ENCODE measurements at places on chromosomes 11 and 22.
A peak's percentile ranks its signal among the peaks of the same experiment; 100 is the strongest.

DNA sequence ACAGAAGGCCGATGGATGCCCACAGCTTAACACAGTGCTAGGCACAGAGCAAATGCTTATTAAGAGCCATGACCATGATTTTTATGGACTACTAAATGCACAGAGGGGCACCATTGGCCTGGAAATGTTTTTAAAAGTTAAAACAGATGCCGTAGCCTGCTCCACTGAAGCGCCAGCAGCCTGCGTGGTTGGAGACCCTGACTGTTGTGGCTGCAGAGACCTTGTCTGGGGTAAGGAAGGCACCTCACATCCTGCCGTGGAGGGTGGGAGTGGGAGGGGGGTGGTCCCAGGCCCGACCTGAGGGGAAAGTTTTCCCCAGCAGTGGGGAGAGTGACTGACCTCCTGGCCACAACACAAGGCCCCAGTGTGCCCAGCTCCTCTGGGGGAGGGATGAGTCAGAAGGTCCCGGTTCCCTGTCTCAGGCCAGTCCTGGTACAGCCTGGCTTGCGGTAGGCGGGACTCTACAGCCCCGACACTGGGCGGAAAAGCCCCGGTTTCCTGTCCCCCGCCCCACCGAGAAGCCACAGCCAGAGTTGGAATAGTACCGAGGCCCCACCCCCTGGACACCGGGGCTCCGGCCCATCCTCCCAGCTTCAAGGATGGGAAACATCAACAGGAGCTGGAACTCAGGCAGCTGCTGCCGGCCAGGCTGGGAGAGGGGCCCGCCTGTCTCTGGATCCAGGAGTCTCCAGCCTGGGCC lies 7.0 kb downstream of the CHST1 start:
- no peak for DNase-seq

DNA sequence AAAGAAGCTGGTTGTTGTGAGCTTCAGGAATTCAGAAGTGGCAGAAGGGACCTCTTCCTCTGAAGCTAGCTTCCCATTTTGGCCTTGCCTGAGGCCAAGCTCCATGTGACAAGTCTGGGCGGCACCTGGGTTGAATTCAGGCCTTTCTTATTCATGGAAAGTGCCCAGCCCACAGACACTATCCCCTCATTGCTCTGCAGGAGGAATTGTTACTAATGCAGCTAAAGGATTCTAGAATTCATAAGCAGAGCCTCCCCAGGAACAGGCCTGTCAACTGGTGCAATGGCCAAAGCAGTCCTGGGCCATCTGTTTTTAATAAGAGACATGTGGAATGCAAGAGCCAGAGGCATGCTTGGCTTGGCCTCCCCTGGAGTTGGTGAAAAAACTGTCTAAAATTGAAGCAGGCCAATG lies 71.4 kb downstream of the SLC1A2 start:
- no peak for DNase-seq

DNA sequence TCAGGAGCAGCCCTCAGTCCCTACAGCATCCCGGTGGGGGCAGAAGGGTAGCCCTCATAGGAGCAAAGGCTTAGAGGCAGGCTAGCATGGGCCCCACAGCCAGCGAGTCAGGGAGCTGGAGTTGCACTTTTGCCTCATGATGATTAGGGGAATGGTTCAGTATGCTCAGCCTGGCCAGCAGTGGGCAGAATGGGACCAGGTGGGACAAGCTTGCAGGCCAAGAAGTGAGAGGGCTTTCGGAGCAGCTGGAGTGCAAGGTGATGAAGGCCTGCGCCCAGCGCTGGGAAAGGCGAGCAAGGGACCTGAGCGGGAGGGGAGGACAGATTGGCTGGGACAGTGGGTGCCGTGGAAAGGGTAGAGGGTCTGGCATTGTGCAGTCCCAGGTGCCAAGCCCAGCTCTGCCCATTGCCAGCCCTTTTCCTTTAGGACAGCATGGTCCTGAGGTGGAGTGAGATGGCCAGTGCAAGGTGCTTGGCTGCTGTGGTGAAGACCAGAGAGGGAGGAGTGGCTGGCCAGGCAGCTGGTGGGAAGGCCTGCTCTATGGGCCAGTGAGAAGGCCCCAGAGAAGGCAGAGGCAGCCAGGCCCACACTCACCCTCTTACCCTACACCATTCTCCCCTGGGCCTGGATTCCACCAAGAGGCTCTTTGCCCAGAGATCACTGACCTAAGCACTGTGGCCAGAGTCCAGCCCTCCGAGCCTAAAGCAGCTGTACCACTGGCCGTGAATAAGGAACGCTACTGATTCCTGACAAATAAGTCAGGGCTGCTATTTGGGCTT lies 47.9 kb upstream of the SUSD2 start:
- peak; percentile 47 for DNase-seq

DNA sequence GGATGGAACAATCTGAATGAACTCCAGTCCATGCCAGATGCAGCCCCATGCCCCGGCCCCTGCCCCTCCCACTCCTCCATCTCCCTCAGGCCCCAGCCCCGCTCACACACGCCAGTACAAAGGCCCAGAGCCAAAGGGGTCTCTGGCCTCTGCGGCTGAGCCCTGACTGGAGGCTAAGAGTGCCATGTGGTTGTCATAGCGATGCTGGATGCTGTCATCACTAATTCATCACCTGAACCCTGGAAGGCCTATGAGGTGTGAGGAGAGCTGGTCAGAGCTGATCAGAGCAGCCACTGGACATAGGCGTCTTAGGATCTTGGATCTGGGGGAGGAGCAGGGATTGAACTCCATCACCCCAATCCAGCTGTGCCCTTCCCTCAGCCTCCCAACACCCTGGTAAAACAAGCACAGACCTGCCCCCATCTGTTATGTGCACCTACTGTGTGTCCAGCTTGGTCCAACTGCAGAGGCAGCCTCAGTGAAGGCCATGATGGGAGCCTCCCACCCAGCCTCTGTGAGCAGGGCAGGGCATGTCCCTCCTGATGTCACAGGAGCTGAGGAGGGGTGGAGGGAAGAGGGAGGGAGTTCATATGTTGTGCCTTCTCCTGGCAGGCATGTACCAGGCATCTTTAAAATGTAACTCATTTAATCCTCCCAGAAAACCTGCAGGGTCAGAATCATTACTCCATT lies 16.7 kb downstream of the PDE2A start:
- no peak for DNase-seq

DNA sequence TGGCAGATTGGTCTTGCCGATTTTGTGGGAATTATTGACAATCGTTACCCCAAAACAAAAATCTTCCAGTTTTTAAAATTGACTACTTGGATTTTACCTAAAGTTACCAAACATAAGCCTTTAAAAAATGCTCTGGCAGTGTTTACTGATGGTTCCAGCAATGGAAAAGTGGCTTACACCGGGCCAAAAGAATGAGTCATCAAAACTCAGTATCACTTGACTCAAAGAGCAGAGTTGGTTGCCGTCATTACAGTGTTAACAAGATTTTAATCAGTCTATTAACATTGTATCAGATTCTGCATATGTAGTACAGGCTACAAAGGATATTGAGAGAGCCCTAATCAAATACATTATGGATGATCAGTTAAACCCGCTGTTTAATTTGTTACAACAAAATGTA lies 37.2 kb downstream of the IGLL1 start:
- DNase-seq: no peak

GRCh38 chr11:73272680-73273038 lies 521 bp downstream of the P2RY6 start:
- no peak for DNase-seq

- DNase-seq: no peak
Measured at GRCh38 chr22:44407987-44408828, 89.8 kb downstream of the RTL6 start.

GRCh38 chr22:23126165-23127054 lies 15.4 kb downstream of the RSPH14 start:
- DNase-seq: no peak

DNA sequence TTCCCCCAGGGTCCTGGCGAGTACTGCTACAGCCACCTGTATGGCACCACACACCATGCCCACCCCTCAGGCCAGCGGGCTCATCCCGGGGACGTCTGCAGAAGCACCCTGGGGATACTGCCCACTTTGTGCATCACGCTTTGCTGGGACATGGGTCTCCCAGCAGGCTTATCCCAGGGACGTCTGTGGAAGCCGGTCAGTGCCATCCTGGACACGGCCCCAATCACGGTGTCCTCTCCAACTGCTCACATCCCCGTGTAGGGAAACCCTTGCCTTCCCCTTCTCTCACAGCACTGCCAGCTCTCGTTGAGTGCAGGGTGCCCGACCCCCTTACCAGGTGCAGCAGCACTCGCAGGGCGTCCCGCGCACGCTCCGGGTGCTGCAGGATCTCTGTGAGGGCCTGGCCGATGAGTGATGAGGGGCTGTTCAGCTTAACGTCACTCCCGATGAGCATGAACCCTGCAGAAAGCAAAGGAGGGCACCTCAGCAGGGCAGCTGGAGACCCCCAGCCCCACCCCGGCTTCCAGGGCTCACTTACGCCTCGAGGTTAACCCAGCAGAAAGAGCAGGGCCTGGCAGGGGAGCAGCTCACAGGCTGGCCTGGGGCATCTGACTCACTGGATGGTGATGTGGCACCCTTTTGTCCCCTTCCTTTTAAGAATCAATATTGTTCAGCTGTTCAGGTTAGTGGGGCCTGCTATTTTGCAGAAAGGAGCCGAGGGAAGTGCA lies 76.9 kb upstream of the PITPNB start:
- DNase-seq: no peak

GRCh38 chr22:39349506-39349966 lies 255 bp upstream of the SYNGR1 start:
- peak; percentile 24 for DNase-seq

- no peak for DNase-seq
Measured at GRCh38 chr22:28992565-28993356, 68.9 kb downstream of the C22orf31 start.

GRCh38 chr11:105863523-105863922 lies 158.5 kb downstream of the MSANTD4 start:
- DNase-seq: no peak

GRCh38 chr11:28528217-28528616 lies 420.0 kb downstream of the METTL15 start:
- no peak for DNase-seq

GRCh38 chr11:35344681-35345574 lies 74.4 kb downstream of the SLC1A2 start:
- peak; percentile 17 for DNase-seq

GRCh38 chr11:121429556-121429955 lies 22.6 kb upstream of the SORL1 start:
- DNase-seq: no peak

DNA sequence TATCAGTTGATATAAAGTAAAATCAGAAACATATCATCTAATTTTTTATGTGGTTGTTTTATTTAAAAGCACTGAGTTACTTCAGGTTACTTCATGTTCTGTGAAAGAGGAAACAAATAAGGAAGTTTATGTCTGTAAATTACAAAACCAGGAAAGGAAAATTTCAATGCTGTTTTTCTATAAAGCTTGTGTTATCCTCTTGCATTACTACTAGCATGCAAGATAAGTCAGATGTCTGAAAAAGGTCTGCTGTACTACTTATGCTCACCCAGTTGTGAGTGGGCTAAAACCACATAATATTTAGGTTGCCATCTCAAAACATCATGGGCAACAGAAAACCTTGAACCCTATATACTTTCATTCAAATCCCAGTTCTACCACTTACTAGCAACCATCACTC lies 121.5 kb downstream of the ATG16L2 start:
- DNase-seq: no peak

DNA sequence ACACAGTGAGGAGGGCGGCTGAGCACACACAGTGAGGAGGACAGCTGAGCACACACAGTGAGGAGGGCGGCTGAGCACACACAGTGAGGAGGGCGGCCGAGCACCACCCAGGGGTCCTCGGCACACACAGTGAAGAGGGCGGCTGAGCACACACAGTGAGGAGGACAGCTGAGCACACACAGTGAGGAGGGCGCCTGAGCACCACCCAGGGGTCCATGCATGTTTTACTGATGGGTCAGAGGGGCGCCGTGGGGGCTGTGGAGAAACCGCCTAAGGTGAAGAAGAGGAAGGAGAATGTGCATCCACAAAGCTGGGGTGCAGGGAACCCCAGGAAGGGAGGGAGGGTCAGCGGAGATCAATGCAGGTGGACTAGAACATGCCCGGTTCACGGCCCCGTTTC lies 461.8 kb downstream of the BRD1 start:
- DNase-seq: no peak

GRCh38 chr11:61168800-61169199 lies 7.6 kb upstream of the VPS37C start:
- DNase-seq: no peak

DNA sequence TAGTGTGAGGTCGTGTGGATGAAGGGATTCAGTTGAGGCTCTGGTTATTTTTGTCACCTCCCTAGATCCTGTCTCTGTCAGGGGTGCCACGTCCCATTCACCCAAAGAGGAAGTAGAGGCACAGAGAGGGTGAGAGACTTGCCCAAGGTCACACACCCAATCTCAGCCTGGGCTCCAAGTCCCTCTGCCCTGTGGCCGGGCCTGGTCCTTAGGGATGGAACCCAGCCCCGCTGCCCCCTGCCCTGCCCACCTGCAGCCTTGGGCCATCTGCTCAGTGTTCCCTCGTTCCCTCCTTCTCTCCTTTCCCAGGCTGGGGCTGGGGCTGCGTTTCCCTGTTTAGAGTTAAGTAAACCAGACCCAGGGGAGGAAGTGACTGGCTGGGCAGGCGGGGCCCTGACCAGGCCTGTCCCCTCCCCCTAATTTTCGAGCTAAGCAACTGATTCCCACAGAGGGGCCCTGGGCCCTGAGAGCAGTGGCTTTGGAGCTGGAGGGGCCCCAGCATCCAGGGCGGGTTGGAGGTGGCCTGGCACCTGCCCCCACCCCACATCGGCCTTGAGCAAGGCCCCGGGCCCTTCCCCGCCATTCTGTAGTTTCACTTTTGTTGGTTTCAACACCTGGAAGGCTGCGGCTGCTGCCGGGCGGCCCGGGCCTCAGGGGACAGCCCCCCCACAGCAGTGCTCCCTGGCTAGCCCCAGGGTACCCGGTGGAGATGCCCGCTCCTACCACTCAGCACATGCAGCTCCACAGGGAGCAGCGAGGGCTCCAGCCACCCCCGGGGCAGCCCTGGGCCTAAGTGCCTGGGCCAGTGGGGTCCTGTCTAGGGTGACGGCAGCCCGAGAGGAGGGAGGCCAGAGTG lies 1.5 kb downstream of the TCIRG1 start:
- peak; percentile 75 for DNase-seq

- peak; percentile 46 for DNase-seq
Measured at GRCh38 chr11:62573006-62573591, 592 bp downstream of the EEF1G start.

DNA sequence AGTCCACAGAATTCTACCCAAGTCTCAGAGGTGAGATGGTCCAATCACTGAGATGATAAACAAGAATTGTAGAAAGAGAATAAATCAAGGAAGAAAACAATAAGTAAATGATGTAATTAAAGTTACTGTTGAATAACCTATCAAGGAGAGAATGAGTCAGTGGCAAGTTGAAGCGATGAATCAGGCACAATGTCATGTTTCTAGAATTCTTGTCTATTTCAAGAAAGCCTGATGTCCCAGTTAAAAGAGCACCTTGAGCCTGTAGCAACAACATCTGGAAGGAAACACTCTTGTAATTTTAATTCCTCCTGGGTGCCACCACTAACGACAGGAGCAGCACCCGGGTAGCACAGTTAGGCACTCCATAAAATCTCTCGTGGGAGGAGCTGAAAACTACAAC lies 67.9 kb upstream of the SLC35C1 start:
- peak; percentile 21 for DNase-seq

All from activated naive CD4-positive, alpha-beta T cell treated with anti-CD3 and anti-CD28 coated beads for 36 hours (primary cell).